Stimulated activated CD4-positive, alpha-beta T cell treated with anti-CD3 and anti-CD28 coated beads, TNF-alpha, amount 100 ng/mL, for 4 hours (primary cell): ENCODE measurements at places on chromosomes 11 and 22.

DNA sequence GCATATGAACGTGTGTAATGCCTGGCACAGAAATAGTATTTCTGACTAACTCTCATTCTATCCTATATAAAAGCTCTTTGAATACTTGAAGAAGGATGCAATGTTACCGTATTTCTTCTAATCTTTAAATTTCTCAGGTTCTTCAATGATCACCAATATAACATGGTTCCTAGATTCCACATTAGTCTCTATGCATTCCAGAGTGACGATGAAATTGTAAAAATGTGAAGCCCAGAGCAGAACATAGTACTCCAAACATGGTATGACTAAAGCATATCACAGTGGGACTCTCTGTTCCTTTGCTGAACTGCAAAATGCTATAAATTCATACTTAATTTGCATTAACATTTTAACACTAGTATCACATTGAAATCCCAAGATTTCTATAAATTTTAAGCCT lies 877.6 kb upstream of the CHORDC1 start:
- no peak for DNase-seq

GRCh38 chr11:98625526-98625925 lies 395.2 kb upstream of the CNTN5 start:
- no peak for DNase-seq

DNA sequence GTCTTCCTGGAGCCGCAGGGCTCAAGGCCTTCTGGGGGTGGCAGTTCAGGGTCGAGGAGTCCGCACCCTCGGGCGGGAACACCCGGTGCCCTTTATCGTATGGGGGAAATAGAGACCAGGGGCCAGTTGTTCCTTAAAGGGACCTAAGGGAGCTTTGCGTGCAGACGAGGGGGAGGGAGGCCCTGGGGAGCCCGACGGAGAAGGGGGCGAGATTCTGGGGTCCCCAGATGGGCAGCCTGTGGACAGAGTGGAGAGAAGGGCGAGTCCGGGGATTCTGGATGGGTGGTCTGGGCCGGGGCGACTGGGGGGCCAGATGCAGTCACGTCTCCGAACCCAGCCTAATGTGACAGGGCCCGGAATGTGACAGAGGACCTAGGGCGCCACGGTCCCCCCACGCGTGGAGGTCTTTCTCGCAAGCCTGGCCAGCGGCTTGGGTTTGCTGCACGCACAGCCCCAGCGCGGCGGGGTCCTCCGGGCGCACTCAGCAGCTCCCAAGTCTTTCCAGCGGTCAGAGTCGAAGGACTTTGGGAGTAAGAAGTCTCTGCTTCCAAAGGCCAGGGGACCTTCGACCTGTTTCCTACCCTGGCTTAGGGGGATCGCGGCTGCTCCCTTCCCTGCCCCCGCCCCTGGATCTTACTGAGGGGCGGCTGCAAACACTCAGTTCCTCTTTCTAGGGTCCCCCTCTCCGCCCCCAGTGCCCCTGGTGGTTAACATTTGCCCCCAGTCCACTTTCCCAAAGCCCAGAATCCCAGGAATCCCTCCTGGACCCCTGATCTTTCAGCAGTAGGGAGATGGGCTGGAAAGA lies 547 bp downstream of the TUBA8 start:
- DNase-seq: no peak

GRCh38 chr22:28837640-28838039 lies 37.3 kb upstream of the XBP1 start:
- no peak for DNase-seq

GRCh38 chr11:38648604-38649003 lies 2050.6 kb upstream of the RAG2 start:
- no peak for DNase-seq
